Stimulated activated CD8-positive, alpha-beta memory T cell treated with anti-CD3 and anti-CD28 coated beads, Interleukin-12 subunit alpha, Interleukin-12 subunit beta, amount 100 ng/mL, for 4 hours (primary cell): ENCODE measurements at places on chromosomes 4 and X.

DNA sequence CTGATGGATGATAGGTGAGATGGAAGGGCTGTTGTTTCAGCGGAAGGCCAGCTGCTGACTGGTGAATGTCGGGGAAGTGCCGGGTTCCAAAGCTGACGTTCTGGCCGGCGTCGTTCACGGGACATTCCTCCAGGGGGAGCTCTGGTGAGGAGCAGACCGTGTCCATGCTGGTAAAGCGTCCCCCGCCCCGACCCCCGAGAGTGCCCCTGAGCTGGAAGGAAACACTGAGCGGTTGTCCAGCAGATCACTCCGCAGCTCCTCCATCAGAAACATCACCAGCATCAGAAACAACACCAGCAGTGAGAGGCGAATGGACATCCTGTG lies 18.6 kb upstream of the ADRA2C start:
- DNase-seq = no peak

DNA sequence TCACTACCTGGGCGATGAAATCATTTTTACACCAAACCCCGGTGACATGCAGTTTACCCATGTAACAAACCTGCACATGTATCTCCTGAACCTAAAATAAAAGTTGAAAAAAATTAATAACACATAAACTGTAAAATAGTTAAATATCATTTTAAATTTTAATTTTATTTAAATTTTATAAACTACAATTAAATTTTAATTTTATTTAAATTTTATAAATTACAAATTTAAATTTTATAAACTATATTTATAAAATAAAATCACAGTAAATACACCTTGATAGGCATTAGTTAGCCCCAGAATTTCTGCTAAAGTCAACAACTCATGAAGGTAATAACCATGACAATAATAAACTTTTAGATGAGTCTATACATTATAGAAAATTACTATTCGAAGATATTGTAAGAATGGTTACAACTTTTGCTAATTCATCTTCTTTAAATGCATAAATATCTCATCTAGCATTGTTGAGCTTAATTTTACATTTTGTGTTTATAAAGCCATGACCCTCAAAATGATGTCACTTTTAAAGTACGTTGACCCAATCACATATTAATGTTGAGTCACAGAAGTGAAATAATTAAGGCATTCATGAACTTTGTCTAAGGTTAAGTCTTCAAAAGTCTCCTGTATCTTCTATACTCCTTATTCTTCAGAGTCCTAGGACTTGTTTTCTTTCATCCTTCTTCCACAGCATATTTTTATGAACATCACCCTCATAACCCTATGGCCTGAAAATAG lies 755.8 kb upstream of the LCORL start:
- no peak for DNase-seq

DNA sequence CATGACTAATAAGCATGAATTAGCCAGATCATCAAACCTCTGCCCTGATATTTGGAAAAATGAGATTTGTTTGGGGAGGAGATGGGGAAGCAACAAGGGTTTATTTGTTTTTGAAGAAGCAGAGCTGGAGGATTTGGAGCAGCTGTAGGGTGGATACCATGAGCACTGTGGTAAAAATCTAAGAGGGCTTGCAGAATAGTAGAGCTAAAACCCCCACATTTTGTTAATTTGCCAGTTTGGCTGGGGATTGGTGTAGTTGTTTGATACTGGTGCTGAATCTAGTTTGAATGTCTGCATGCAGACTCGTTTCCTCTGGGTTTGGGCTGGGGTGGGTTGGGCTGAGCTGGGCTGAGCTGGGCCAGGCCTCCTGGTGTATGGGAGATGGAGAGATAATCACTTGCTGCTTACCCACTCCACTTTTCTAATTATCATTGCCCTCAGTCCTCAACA lies 43.7 kb downstream of the SMAD1 start:
- no peak for DNase-seq

- DNase-seq = no peak
Observed at GRCh38 chrX:48933757-48934156, 14.9 kb upstream of the PIM2 start.

GRCh38 chr4:128338634-128339355 lies 51.2 kb upstream of the PGRMC2 start:
- DNase-seq = no peak

DNA sequence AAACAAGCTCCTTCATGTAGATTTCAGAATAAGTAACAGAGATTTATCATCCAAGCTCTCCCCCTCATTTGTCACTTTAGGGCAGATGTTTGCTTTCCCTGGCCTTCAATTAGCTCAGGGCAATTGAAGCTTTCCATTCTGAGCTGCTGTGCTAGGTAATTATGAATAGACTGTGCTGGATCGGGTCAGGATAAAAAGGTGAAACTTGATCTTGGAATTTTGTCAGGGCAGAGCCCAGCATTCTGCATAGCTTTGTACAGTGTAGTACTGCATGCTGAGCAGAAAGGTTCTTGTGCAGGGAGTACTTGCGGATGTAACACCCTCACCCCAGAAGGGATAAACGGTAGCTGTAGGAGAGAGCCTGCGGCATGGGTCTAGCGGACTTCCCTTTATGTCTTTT lies 64.0 kb upstream of the CLDN34 start:
- no peak for DNase-seq

- DNase-seq = no peak
Observed at GRCh38 chrX:110745288-110745687, 50.3 kb downstream of the CHRDL1 start.

GRCh38 chr4:148926276-148927260 lies 484.4 kb upstream of the NR3C2 start:
- no peak for DNase-seq

- DNase-seq = no peak
Observed at GRCh38 chr4:147509386-147509785, 28.5 kb downstream of the EDNRA start.

- DNase-seq = no peak
Observed at GRCh38 chr4:83498187-83498586, 13.3 kb upstream of the ABRAXAS1 start.

DNA sequence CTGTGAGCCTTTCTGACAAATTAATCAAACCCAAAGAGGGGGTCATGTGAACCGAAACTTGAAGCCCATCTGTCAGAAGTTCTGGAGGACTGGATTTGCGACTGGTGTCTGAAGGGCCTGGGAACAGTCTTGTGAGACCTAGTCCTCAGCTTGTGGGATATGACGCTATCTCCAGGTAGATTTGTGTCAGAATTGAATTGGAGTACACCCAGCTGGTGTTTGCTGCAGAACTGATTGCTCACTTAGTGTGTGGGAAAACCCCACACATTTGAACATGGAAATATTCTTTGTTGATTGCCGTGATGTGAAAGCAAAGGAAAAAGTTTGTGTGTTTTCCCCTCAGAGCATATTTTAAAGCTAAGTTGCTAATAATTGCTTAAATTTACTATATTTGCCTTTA lies 30.3 kb upstream of the TMSB15B start:
- DNase-seq = no peak

DNA sequence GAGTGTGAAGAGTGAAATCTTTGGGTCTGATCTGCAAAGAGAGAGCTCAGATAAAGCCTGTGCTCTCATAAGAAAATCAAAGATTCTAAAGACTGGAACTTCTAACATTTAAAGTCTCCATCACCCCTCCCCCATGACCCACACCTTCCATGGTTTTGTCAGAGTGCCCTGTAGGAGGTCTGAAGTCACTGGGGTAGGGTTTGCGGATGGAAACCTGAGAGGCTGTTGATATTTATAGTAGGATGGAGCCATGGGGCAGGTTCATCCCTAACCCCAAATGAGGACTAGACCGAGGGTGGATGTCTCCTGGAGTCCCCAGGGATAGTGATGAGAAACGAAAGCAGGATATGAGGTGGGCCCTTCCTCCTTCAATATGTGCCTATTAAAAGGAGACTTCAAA lies 28.4 kb upstream of the NLGN4X start:
- DNase-seq = no peak

- DNase-seq = no peak
Observed at GRCh38 chr4:77471821-77472495, 133.7 kb upstream of the CXCL13 start.

DNA sequence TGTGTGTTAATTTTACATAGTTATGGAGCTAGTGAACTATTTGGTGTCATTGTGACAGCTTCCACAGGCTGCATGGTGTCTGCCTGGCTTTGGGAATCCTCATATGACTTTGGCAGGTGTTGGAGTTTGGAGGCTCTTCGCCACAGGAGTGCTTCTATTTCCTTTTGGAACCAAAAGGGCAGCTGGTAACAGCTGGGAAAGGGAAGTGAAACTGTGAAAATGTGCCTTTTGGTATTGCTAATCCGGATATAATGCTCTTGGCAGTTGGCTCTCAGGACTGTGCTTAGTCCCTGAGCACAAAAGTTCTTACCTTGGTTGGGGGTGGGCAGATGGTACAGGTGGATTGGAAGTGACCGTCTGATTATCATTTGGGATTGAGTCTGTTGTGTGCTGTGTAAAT lies 18.1 kb downstream of the OFD1 start:
- DNase-seq = no peak

DNA sequence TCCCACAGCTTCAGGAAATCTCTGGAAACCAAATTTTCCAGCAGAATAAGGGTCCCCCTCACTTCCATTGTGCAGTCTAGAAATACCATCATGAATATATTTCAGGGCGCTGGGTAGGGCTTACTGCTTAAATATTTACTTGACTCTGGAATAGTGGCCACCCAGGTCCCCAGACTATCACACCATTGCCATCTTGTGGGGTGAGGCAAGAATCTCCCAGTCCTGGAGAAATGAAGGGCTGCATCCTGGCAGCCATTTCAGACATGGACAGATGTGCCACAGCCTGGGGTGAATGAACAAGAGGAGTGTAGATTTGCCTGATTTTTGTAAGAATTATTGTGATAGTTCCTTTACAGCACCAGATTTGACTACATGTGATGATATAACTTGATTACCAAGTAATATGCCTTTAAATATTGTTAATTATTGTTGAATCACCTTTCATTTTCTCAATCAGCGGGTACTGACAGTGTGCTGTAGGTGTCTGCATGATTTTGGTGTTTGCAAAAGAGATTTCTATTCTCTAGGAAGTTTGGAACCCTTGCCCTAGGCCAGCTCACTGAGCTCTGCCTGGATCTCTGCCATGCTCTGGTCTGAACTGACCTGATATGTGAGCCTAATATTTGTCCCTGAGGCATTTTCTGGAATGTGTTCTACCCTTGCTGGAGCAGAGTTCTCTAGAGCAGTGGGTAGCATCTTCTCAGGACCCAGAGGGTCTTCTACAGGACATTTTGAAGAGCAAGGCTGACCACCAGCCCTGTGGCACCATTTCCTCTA lies 183.4 kb downstream of the KIT start:
- no peak for DNase-seq

DNA sequence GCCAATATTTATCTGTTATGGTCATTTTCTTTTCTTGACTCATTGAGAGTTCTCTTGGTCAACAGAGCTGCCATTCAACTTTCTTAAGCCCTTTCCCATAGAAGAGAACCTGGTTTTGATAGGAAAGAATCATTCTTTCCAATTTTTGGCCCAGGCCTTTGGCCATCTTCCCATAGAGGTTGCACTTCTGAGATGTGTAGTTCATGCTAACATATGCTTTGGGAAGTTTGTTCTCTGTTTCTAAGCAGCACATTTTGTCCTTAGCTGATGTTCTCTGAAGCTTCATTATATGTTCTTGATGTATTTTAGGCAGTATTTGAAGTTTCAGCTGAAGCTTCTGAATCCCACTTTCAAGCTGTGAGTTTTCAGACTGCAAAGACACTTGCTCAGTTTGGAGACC lies 161.1 kb downstream of the VEGFC start:
- DNase-seq = no peak

DNA sequence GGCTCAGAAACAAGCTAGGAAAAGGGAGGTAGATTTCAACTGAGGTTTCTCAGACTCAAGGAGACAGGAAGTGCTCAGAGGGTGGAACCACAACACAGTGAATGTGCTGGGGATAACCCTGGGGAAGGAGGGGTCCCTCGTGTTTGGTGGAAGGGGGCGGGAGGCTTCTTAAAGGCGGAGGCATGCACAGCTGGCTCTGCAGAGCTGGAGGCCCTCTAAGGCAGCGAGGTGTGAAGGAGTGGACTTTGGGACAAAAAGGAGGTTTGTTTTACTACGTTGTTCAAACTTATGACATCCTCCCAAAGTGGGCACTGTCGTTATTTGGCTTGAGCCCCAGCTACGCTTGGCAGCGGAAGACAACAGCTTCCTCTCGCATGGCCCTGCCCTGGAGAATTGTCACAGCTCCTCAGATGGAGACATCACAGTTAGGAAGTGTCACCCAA lies 21.7 kb upstream of the MTM1 start:
- no peak for DNase-seq

DNA sequence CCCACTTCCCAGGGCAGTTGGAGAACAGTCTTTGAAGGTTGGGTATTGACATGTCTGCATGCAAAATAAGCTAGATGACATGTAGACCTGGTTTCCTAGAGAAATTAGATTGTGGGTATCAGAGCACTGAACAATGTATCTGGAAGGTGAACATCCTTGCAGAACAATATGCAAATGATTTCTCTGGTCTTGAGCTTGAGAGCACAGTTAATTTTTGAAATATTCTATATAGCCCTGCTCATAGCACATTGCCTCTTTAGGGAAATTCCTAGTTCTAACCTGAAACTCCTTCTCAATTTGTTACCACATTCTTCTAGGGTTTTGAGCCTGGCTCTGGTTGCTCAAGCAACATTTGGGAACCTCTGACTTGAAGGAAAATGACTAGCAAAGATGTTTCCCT lies 41.6 kb upstream of the LAS1L start:
- no peak for DNase-seq

DNA sequence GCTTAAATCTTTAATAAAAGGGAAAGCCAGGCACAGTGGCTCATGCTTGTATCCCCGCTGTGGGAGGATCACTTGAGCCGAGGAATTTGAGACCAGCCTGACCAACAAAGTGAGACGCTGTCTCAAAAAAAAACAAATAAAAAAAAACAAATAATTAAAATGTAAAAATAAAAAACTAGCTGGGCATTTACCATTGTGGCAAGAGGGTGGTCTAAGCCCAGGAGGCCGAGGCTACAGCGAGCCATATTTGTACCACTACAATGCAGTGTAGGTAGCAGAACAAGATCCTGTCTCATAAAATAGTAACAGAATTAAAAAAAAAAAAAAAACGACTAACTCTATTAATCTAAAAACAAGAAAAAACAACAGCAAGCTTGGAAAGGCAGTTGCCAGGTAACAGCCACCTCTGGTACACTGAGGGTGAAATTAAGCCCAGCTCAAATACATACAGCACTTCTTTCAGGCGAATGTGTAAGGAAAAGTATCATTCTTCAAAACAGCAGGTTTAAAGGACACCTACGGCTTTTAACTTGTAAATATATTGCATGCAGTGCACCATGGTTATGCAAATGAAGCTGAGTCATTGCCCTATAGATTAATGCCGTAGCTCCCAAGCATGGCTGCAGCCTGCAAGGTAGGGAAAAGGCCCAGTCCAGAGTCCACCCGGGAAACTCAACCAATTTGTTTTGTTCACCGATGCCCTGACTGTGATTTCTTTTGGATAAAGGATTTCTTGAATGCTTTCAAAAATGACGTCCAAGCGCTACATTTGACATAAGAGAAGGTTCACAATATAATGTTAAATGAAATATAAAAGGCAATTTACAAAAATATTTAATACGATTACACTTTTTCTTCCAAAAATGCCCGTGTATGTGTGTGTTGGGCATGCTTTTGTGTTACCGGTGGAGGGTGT lies 14.5 kb upstream of the TXLNG start:
- no peak for DNase-seq

GRCh38 chr4:71732706-71733105 lies 51.2 kb downstream of the GC start:
- no peak for DNase-seq

GRCh38 chrX:133448512-133449076 lies 33.3 kb upstream of the GPC4 start:
- no peak for DNase-seq

- DNase-seq = no peak
Observed at GRCh38 chr4:73895201-73896175, 26.3 kb downstream of the CXCL1 start.
